ENCODE measurements at places on chromosomes 12 and 14.
A peak's percentile ranks its signal among the peaks of the same experiment; 100 is the strongest.

DNA sequence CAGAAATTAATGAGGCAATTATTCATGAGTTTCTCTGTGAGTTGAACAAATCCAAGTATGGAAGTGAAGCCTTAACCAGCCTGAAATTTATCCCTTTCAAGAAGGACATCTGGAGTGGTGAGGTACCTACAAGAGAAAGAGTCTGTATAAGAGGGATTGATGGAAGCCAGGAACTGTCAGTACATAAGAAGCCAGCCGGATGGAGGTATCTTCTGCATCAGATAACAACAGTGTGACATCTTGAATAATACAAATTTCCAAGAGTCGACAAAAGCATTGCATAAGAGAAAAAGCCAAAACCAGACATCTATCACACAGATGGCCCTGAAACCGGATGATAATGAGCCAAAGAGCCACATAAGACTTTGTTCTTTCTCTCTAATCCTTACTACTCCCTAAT, 781.2 kb downstream of the FLRT2 start:
- H3K4me3 ChIP-seq = no peak overlapping the region
- H3K27ac ChIP-seq = no peak overlapping the region
- H3K36me3 ChIP-seq = no peaks in the 10 kb centered on the region
- H3K27me3 ChIP-seq = no peaks in the 10 kb centered on the region
- no peaks in the 10 kb centered on the region for H3K4me1 ChIP-seq
- DNase-seq = no peak

GRCh38 chr12:57724936-57725740, 13.4 kb downstream of the AGAP2 start:
- H3K27ac ChIP-seq = no peak overlapping the region
- peak overlapping the region; percentile 82 for H3K4me3 ChIP-seq
- H3K36me3 ChIP-seq = peaks cover 20% of the 10 kb centered on the region
- H3K27me3 ChIP-seq = no peaks in the 10 kb centered on the region

DNA sequence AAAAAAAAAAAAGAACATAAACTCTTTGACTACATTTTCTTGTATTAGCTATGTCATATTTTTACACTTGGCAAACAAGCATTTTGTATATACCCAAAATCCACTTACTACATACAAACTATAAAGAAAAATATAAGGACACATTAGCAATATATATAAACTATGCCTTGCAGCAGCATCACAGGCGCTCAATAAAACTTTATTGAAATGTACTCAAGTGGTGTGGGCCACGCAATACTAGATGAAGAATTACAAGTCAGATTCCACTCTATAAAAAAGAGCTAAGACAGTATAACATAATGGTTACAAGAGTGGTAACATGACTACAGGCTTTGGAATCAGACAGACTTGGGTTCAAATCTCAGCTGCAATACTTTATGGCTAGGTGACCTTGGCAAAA, 3.1 kb upstream of the AP4S1 start:
- H3K4me1 ChIP-seq = peaks cover 23% of the 10 kb centered on the region
- no peak for DNase-seq
- H3K27ac ChIP-seq = no peak overlapping the region
- H3K36me3 ChIP-seq = peaks cover 8% of the 10 kb centered on the region
- no peaks in the 10 kb centered on the region for H3K27me3 ChIP-seq

- peaks cover 24% of the 10 kb centered on the region for H3K4me1 ChIP-seq
- no peak overlapping the region for H3K4me3 ChIP-seq
Observed at GRCh38 chr14:99177886-99178835, 93.8 kb downstream of the BCL11B start.

GRCh38 chr12:4996714-4997113, 47.0 kb upstream of the KCNA5 start:
- no peaks in the 10 kb centered on the region for H3K36me3 ChIP-seq
- H3K27ac ChIP-seq = no peak overlapping the region
- peaks cover 25% of the 10 kb centered on the region for H3K27me3 ChIP-seq
- peaks cover 6% of the 10 kb centered on the region for H3K4me1 ChIP-seq

DNA sequence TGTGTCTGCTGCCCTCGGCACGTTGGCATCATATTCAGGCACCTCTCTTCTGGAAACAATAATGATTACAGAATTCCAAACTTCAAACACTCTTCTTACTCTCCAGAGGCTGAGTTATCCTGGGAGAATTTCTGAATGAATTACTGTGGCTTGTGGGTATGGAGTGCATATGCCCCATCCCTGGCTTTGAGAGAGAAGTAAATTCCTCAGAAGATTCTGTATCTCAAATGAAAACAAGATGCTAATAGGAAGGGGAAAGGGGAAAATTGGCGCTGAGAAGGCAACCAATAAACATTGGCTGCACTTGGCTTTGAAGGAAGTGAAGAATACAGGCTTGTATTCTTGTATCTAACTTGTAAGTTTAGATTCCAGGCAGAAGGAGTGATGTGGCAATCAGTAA, 132.0 kb upstream of the NOVA1 start:
- H3K4me3 ChIP-seq = no peak overlapping the region
- DNase-seq = no peak
- no peaks in the 10 kb centered on the region for H3K4me1 ChIP-seq

- no peak for DNase-seq
- H3K4me1 ChIP-seq = peaks cover 34% of the 10 kb centered on the region
- peaks cover 29% of the 10 kb centered on the region for H3K36me3 ChIP-seq
- no peak overlapping the region for H3K4me3 ChIP-seq
Observed at GRCh38 chr14:20999591-20999990, 498 bp downstream of the SLC39A2 start.

DNA sequence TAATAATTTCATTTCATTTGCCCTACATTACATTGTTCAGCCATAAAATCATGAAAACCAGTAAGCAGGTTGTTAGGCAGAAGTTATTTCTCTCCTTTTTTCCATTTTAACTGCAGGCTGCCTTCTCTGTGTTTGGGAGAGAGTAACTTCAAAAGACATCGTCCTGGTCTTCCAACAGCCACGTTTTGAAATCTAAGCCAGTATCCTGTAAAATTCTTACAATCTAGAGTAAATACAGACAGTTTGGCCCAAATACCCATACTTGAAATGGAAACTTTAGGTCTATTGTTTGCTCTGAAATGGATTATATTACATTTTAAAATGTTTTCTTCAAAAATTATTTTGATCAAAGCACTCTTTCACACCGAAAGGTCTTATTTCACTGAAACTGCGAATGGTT, 66.1 kb upstream of the SLCO1C1 start:
- no peak for DNase-seq
- no peak overlapping the region for H3K27ac ChIP-seq
- H3K4me3 ChIP-seq = no peak overlapping the region
- H3K4me1 ChIP-seq = peaks cover 3% of the 10 kb centered on the region
- no peaks in the 10 kb centered on the region for H3K36me3 ChIP-seq
- H3K27me3 ChIP-seq = no peaks in the 10 kb centered on the region

GRCh38 chr14:64556526-64556925, 6.8 kb downstream of the PPP1R36 start:
- no peaks in the 10 kb centered on the region for H3K27me3 ChIP-seq
- DNase-seq = no peak
- no peaks in the 10 kb centered on the region for H3K36me3 ChIP-seq
- H3K4me1 ChIP-seq = no peaks in the 10 kb centered on the region
- no peak overlapping the region for H3K27ac ChIP-seq

DNA sequence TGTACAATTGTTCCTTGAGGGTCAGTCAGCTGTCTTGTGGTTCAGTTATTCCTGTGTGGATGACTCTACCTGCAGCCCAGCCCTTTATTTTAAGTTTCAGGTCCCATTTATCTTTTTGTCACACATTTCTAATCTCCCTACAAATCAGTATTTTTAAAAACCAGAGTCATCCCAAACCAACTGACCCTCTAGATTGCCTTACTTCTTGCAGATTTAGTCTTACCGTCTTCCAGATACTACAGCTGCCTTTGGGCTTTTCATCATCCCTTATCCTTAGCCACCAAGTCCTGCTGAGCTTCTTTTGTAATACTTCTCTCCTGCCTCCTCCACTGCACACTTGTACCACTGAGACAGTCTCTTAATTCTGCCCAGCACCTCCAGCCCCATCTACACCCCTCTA, 54.9 kb downstream of the PRKCH start:
- H3K27me3 ChIP-seq = no peaks in the 10 kb centered on the region
- H3K36me3 ChIP-seq = peaks cover 3% of the 10 kb centered on the region
- peaks cover 6% of the 10 kb centered on the region for H3K4me1 ChIP-seq
- DNase-seq = no peak
- H3K27ac ChIP-seq = no peak overlapping the region

GRCh38 chr12:100211698-100212097, 11.1 kb downstream of the ACTR6 start:
- H3K27ac ChIP-seq = no peak overlapping the region
- DNase-seq = no peak
- no peaks in the 10 kb centered on the region for H3K4me1 ChIP-seq
- H3K4me3 ChIP-seq = no peak overlapping the region
- H3K36me3 ChIP-seq = peaks cover 74% of the 10 kb centered on the region
- H3K27me3 ChIP-seq = no peaks in the 10 kb centered on the region

DNA sequence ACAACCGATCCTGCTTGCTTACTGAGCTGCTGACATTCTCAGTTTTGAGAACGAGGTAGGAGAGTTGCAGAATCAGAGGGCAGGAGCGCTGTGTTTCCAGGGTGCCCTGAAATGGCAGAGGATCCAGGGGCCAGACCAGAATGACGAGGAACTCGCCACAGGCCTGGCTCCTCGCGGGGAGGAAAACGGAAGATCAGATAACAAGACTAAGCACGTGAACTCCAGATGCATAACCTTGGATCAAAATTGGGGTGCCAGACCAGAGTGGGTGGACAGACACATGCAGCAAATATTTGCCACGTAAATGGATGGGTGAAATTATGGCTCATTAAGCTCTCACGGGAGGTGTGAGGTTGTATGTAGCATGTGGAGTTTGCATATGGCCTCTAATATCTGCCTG, 46.5 kb downstream of the ELK3 start:
- peak overlapping the region; percentile 67 for H3K27ac ChIP-seq
- no peaks in the 10 kb centered on the region for H3K27me3 ChIP-seq
- no peak for DNase-seq

- DNase-seq = no peak
- H3K27ac ChIP-seq = no peak overlapping the region
- no peak overlapping the region for H3K4me3 ChIP-seq
- H3K4me1 ChIP-seq = no peaks in the 10 kb centered on the region
- H3K27me3 ChIP-seq = no peaks in the 10 kb centered on the region
- no peaks in the 10 kb centered on the region for H3K36me3 ChIP-seq
Observed at GRCh38 chr12:70686299-70686698, 49.1 kb upstream of the PTPRB start.

- H3K27me3 ChIP-seq = peaks cover 39% of the 10 kb centered on the region
- H3K4me1 ChIP-seq = no peaks in the 10 kb centered on the region
- H3K27ac ChIP-seq = no peak overlapping the region
- no peaks in the 10 kb centered on the region for H3K36me3 ChIP-seq
Observed at GRCh38 chr12:111150360-111150759, 218.5 kb downstream of the PHETA1 start.

Measured in suprapubic skin (tissue), 4 donors.